ENCODE measurements at places on chromosomes 12 and 14.
A peak's percentile ranks its signal among the peaks of the same experiment; 100 is the strongest.

GRCh38 chr12:60173224-60174170 is 577.7 kb downstream of the SLC16A7 start:
- no peak for DNase-seq

DNA sequence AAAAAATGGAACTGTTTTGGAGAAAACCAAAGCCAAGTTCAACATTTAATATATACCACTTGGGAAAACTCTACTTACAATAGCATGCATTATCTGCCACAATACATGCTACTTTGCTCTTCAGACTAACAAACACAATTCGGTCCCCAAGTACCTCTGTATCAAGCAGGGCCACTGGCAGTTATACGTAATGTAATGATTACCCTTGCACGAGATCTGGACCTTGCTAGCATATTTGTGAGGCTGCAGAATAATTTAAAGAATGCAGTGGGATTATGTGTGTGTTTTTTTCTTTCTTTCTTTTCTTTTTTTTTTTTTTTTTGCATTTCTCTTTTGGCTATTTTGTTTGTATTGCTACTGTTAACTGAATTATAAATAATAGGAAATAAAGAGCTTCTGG is 22.8 kb upstream of the PYGL start:
- no peak for DNase-seq

- no peak for DNase-seq
Measured at GRCh38 chr14:91774140-91775096, 42.5 kb upstream of the CATSPERB start.

DNA sequence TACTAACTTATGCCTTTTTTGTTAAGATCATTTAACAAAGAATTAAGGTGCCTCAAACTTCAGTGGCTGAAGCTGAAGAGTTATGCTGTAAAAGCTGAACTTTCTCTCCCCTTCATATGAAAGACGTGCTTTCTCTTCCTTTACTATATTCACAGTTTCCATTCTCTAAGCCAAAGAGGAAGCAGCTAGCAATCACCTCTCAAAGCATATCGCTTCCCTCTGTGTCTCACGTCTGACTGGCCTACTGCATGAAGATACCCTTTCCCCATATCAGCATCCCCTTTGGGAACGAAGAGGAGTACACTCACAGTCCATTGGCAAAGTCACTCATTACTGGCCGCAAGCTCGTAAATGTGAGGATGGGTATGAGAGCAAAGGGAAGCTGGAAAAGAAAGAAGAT is 34.9 kb downstream of the SLC11A2 start:
- DNase-seq = no peak

DNA sequence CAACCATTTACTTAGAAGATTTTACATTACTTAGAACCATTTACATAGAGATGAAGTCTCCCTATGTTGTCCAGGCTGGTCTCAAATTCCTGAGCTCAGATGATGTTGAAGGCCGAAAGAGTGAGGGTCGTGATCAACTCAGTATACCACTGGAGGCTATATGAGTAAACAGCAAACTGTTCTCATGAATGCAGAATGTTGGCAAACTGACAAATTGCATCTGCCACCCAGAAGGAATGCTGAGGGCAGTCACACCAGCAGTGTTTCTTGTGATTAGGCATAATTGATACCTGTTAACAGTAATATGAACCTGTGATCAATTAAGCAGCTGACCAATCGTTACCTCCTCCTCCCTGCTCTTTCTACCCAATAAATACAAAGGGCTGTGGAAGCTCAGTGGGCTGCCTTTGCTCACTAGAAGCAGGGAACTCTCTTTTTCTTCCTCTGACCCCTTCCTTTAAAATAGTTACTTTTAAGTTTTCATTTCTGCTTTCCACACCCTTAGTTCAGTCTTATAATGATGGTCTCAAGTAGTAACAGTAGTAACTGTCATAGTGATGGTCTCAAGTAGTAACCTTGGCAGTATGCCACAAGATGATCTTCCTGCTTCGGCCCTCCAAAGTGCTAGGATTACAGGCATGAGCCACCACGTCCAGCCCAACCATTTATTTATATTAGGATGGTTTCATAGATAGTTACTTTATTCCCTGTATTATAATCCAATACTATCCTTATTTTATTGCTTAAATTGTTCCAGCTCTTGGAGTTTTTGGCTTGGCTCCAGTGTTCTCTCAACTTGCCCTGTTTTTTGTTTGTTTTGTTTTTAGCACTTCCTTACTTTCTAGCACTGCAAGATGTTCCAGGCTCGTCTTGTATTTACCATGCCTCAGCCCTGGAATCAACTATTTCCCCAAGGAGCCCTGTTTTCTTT is 25.8 kb downstream of the LIMA1 start:
- peak; percentile 80 for DNase-seq

DNA sequence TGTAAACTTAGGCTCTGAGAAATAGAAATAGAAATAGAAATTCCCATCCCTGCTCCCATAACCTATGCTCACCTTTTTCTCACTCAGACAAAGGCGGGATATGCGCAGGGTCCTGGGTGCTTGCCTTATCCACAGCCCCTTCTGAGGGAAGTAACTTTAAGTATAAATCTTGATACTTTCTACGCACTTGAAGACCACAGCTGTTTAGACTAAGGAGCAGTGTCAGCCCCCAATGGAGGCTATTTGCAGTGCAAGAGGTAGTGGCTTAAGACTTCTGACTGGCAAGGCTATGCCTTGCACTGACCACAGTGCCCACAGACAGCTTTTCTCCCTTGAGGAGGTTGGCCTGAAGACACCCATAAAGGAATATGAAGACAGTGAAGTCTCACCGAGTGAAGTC is 35.2 kb downstream of the ASCL1 start:
- no peak for DNase-seq

- DNase-seq = no peak
Measured at GRCh38 chr12:11728154-11728755, 78.8 kb downstream of the ETV6 start.

DNA sequence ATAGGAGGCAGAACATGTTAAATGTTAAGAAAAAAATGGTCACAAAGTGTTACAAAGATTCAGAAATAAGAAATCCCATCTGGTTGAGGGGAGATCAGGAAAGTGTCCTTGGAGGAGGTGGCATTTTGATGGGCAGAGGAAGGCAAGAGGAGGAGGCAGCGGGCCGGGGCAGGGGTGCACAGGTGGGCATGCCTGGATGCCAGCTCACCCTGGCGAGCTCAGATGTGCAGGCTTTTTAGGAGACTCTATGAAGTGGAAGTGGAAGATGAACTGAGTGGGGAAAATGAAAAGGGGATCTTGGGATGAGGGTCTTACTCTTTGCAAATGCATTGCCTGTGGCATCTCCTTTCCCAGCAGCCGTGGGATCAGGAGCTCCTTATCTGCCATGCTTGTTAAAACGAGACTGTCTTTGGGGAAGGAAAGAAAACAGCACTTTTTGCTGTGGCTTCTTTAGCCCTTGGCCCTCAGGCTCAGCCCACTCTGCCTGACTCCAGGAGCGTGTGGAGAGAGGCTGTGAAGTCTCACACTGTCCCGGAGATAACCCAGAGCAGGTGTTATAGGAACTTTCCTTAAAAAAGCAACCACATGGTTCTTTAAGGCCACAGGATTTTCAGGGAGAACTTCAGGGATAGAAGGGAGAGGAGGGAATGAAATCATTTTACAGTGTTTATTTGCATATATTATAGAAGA is 62.6 kb downstream of the ELK3 start:
- DNase-seq = no peak

DNA sequence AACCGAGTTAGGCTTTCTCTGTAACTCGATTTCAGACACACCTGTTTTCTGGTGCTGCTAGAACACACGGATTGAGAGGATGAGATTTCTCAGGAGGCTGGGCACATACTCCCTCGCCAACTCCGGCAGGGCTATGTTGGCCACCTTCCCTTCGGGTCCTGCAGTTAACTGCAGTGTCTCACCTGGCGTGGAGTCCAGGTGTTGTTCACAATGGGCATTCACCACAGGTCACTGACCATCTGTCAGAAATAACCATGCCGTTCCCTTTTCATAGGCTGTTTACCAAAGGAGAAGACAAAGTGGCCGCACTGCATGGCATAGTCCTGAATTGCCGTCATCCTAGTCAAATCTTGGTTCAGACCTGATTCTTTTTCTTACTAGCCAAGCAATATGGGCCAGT is 5.5 kb upstream of the KCNH3 start:
- DNase-seq = no peak

- DNase-seq = no peak
Measured at GRCh38 chr14:30195941-30196340, 268.3 kb upstream of the PRKD1 start.

DNA sequence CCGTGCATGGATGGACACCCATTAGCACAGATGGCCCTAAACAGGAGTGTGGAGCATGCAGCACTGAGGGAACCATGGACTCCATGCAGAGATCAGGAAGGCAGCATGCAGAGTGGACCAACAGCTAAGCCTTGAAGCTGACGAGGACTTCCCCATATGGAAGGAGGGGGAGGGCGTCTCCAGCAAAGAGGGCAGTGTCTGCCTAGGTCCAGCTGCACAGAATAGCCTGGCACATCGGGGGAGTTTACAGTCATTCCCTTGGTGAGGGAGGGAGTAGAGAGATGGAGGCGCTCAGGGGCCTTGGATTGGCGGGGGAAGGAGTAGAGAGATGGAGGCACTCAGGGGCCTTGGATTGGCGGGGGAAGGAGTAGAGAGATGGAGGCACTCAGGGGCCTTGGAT is 64.5 kb downstream of the ANKRD9 start:
- DNase-seq = no peak

GRCh38 chr14:73223049-73223448 is 14.3 kb upstream of the PAPLN start:
- DNase-seq = no peak

DNA sequence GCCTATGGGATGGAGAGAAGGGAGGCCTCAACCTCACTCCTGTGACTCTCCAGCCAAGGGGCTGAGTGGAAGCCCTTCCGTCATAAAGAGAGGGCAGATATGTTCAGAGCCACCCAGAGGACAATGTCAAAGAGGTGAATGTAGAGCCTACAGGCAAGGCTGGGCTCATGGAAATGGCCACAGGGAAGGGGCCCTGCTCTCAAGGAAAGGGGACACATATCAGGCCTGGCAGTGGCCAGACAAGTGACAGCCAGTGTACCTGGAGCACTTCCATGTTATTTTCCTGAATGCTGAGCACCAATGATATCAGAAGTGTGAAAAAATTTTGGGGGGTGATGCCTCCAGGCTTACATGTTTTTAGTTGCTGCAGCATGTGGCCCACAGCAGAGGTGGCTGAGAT is 36.6 kb upstream of the DDX11 start:
- no peak for DNase-seq

GRCh38 chr12:5138256-5138655 is 94.6 kb downstream of the KCNA5 start:
- no peak for DNase-seq

DNA sequence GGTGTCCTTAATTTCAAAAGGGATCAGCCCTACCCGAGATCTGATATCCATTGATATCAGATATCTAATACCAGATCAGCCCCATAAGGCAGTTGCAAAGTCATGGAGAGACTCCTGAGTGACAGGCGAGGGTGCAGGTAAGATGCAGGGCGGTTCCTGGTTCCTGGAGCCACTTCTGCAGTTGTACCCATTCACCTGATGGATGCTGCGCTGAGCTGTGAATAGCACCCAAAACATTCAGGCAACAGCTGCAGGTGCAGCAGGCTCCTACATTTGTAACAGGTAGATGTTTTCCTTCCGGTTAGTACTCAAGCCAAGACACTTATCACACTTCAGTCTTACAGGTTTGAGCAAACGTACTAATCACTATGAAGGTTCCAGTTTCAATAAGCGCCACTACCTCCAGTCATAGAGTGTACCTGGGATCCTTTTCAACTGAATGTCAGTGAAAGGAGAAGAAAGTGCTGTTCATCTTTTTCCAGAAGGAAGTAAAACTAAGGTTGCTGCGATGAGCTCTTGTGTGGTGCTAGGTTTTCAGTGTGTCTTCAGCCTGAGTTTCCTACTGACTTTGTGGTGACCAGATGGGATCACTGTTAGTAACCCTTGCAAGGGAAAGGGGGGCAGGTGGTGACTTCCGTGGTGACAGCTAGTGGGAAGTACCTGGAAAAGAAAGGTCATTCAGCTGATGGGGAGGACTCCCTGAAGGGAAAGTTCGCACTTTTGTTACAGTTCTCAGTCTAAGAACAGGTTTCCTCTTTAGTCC is 1.9 kb downstream of the ATP6V0A2 start:
- no peak for DNase-seq

GRCh38 chr12:80698847-80699542 is 8.4 kb upstream of the MYF6 start:
- no peak for DNase-seq

DNA sequence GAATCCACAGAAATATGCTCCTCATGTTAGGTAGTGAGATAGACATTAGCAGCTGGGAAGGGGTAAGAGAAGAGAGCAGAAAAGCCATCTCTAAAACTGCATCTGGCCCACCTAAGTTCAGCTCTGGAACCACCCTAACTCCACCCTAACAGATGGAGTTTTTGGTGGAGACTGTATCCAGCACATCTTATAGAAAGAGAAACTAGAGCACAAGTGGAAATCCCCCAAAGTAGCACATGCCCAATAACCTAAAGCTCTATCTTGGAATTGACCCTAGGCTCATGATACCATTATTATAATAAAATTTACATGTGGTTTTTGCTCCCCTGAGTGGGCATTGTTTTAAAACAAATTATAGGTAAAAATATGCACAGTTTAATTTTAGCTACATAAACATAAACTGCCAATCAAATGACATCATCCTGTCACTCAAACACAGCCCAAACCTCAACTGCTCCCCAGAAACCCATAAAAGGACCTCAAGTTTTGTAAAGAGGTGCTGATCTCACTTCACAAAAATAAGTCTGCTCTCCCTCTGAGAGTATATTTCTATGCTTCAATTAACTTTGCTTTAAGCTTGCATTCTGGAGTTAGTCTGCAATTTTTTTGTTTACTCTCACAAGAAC is 206.4 kb downstream of the PIK3C2G start:
- DNase-seq = no peak

DNA sequence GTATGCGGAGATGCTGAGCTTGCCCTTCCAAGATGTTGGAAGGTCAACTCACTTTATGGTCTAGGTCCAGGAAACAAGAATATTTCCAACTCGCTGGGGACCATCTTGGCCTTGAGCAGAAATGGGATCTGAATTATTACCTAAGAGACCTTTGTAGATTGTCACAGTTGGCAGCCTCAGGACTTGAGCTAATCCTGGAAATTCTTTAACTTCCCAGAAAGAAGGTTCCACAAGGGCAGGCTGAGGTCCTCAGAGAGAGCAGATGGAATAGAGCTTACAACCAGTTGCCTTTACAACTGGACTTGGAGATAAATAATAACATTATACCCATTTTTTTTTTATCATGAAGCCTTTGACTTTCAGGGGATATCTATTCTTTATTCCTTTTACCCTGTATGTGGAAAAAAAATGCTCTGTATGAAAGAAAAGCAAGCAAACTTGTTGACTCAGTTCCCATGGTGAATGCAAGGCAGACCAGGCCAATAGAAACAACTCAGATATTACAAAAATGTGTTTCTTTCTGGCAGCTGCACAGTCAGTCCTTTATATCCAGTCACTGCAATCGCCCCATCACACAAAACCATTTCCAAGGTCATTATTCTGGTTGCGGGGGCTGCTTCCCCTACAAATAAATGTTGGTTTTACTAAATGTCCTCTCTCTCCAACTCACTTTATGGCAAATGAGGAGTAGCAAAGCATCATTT is 401.4 kb downstream of the ZFP36L1 start:
- peak; percentile 75 for DNase-seq

All from umbilical cord (tissue), 2 donors.